HFFc6 (cell line): ENCODE measurements at places on chromosomes 16 and 17.

GRCh38 chr16:65546353-65546791 is 424.5 kb upstream of the CDH11 start:
- peak; percentile 35 for DNase-seq

- no peak for DNase-seq
These were observed 22.9 kb downstream of the CLUH start for GRCh38 chr17:2688351-2689342.

DNA sequence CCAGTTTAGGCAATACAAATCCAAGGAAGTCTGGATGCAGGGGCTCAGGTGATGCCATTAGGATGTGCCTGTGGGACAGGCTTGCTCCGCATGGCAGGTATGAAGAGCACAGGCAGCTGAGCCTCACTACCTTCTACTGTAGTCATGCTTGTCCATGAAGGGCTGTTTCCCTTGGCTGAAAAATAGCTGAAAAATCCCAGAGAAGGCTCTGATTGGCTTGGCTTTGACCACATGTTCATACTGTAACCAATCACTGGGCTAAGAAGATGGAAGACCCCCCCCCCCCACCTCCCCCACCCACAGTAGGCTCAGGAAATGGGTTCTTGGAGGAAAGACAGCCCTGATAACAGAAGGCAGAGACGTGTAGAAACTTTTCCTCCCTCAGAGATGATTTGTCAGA is 66.5 kb upstream of the LGALS9 start:
- no peak for DNase-seq

DNA sequence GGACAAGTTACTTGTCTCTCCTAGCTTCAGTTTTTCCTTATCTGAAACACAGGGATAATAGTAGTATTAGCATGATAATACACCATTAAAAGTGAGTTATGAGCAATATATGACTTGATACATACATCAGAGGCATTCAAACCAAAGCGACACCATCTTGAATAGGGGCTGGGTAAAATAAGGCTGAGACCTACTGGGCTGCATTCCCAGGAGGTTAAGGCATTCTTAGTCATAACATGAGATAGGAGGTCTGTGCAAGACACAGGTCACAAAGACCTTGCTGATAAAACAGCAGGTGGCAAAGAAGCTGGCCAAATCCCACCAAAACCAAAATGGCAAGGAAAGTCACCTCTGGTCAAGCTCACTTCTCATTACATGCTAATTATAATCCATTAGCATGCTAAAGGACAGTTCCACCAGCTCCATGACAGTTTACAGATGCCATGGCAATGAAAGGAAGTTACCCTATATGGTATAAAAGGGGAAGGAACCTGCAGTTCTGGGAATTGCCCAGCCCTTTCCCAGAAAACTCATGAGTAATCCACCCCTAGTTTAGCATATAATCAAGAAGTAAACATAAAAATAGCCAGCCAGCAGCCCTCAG is 37.2 kb upstream of the HS3ST3A1 start:
- peak; percentile 10 for DNase-seq

- DNase-seq = no peak
These were observed 22.0 kb upstream of the METRNL start for GRCh38 chr17:83057397-83057761.
